ENCODE measurements at places on chromosomes 6 and 20.

DNA sequence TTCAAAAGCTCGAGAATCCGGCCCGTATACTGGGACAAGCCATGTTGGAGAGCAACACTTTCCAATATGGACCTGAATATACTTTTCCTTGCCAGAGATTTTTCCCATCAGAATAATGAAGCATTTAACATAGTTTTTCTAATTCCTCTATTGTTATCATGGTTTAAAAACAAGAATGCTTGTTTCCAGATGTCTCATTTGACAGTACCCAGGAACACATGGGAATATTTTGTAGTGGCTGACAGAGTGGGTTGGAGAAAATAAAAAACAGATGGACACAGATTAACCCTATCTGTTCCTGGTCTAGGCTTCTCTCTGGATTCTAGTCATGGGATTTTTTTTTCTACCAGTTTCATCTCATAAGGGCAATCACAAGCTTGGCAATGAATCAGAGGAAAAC is 164.8 kb upstream of the CEP162 start:
- DNase-seq: no peak

- DNase-seq: no peak
Observed at GRCh38 chr6:36683656-36684446, 5.3 kb downstream of the CDKN1A start.

- DNase-seq: peak; percentile 42
Observed at GRCh38 chr6:149443411-149444181, 41.2 kb downstream of the ZC3H12D start.

DNA sequence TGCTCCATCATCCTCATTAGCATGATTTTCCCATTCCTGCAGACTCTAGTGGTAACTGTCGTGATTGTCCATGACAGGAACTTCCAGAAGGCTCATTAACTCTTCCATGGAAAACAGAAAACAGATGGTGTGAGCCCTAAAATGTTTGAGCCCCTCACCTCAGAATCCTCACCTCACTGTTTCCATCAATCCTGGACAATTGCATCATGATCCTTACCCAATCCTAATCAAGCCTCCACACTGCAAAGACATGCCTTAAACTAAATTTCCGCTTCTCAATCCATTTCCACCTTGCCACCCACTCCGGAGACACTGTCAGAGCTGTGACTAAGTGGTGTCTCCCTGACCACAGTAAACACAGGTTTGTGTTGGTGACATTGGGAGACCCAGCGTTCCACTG is 311.0 kb upstream of the JARID2 start:
- no peak for DNase-seq

- no peak for DNase-seq
Observed at GRCh38 chr6:135866445-135867123, 15.1 kb downstream of the PDE7B start.

DNA sequence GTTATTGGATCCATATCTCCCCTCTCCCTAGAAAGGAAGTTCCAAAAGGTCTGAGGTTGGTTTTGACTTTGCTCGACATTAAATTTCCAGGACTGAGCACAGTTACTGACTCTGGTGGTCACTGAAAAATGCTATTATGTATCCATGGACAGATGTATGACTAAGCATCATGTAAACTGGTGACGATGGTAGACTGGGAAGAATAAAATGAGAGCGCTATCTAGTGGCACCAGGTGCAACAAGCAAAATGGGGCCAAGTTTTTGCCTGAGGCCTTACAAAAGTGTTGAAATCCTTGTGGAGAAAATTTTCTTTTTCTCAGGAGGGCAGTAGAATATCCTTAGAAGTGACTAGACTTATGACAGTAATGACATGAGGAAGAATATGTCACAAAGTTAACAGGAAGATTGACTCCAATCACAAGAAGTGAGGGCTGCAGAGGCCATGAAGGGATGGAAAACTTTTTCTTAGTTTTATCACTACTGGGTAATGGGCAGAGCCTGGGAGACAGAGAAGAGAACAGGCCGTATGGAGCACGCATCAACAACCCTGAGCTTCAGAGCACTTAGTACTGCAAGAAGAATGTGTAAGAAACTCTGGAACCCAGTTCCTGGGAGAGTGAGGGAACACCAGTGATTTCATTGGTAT is 88.9 kb upstream of the ELOVL5 start:
- DNase-seq: no peak

GRCh38 chr6:131173680-131174079 is 38.4 kb downstream of the AKAP7 start:
- DNase-seq: no peak

- DNase-seq: no peak
Observed at GRCh38 chr6:110425816-110426215, 10.4 kb upstream of the DDO start.

DNA sequence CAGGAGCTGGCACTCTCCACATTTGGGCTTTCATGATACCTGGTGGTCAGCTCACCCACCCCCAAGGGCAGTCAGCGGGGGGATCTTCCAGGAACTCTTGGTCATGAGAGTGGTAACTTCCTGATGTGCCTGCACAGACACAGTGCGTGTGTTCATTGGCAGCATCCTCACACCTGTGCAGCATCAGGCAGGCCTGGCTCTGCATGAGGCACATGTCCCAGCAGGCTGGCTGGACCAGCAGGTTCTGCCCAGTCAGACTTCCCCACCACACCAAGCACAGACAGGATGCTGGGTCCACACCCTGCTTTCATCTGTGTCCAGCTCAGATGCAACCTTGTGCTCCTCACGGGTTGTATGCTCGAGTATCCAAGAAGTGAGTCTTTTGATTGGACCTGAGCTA is 15.7 kb upstream of the UNC93A start:
- no peak for DNase-seq

DNA sequence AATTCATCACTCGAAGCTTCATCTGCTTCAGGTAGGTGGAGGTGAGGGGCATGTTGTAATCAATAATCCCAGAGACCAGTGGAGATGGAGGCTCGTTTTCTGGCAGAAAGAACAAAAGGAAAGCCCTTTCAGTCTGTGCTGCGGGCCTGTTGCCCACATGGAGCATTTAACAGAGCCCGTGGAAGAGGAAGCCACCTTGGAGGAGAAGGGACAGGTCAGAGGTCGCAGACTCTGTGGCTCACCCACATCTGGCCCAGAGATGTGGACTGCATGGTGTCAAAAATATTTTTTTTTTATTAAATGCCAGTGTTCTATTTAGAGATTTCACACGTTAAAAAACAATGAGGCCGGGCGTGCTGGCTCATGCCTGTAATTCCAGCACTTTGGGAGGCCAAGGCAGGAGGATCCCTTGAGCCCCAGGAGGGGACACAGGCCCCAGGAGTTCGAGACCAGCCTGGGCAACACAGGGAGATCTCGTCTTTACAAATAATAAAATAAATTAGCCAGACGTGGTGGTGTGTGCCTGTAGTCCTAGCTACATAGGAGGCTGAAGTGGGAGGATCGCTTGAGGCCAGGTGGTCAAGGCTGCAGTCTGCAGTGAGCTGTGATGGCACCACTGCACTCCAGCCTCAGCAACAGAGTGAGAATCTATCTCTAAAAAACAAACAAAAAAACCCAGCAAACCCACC is 73.6 kb downstream of the NOL4L start:
- DNase-seq: no peak

GRCh38 chr6:40788661-40789655 is 201.8 kb upstream of the LRFN2 start:
- peak; percentile 25 for DNase-seq

- no peak for DNase-seq
Observed at GRCh38 chr6:16243055-16243454, 4.7 kb downstream of the GMPR start.

DNA sequence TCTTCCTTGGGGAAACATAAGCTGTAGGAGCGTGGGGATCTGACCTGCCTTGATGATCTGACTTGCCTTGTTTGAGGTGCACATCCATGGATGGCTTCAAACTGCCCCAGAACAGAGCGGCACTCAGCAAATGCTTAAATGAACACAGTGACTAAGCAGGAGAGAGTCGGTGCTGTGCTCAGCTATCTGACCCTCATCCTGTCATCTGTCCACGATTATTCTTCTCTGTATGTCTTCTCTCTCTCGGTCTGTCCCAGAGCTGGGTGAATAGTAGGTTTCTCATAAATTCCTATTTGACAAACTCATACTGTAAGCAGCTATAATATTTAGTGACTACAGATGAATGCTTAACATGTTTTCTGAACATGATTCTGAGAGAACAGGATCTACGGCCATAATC is 37.3 kb downstream of the TRAM2 start:
- DNase-seq: no peak

- DNase-seq: no peak
Observed at GRCh38 chr6:168624540-168624939, 183.6 kb downstream of the SMOC2 start.

GRCh38 chr6:166955865-166956443 is 396 bp downstream of the RNASET2 start:
- DNase-seq: peak; percentile 35

DNA sequence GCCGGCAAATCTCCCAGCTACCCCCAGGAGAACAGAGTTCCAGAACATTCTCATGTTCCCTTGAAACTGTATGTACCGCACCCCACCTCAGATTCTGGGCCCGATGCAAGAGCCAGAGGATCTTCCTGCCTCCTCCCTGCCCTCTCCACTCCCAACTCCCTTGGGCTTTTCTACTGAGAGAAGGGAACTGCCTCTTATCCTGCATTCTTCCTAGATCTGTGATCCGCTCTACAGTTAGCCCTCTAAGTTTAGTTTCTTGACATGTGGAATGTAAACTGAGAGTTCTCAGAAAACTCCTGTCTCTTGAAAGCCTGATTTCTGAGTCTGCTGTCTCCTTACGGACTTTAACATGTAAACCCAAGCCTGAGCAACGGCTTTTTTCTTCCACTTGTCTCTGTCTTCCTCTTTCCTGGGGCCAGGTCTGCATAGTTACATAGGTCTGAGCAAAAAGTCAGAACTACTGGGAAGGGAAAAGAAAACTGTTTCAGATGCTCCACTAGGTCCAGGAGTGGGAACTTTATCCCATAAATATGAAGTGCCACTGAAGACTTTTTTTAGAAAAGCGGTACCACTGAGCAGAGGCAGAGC is 86.5 kb upstream of the TNFAIP3 start:
- DNase-seq: no peak

DNA sequence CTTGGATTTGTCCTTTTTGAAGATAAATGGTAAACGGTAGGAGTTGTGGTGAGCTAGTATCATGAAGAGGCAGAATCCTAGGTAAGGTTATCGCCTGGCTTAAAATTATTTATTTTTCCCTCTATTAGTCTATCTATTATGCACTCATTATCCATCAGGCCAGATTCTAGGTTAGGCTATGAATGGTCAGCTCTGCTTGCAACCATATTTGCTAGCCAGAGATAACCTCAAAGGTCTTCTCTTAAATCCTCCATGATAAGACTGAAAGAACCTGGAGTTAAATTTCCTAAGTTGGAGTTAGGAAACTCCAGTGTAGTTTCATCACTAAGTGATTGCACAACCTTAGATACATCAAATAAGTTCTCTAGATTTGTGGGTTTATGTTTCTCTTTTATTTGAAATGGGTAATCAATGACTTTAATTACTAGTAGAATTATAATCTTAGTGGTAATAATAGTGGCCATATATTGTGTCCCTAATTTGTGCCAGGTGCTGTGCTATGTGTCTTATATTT is 302.1 kb upstream of the RUNX2 start:
- no peak for DNase-seq

DNA sequence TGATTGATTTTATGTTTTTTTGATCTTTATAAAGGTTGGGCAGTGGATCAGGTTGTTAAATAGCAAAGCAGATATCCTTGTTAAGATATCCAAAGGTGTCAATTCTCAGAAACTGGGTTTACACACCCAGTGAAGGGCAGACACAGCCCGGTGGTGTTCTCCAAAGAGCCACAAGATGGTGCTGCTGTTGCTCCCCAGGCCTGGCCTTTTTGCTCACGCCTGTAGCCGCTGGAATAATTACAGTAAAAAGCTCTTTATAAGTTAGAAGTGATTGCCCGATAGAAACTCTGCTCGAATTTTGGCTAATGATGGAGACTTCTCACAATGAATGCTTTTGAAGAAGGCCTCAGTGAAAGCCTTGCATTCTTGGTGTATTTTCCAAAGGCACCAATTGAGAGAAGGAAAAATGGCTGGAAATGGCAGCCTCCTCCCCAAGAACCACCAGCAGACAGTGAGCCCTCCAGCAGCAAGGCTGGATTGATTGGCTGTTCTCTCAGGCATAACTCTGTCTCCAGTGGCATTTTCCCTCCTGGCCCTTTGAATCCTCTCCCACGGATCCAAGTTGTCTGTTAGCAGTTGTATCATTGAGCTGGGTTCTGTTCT is 120.5 kb upstream of the CHD6 start:
- DNase-seq: peak; percentile 46

GRCh38 chr20:46832555-46832954 is 62.1 kb upstream of the EYA2 start:
- DNase-seq: no peak

DNA sequence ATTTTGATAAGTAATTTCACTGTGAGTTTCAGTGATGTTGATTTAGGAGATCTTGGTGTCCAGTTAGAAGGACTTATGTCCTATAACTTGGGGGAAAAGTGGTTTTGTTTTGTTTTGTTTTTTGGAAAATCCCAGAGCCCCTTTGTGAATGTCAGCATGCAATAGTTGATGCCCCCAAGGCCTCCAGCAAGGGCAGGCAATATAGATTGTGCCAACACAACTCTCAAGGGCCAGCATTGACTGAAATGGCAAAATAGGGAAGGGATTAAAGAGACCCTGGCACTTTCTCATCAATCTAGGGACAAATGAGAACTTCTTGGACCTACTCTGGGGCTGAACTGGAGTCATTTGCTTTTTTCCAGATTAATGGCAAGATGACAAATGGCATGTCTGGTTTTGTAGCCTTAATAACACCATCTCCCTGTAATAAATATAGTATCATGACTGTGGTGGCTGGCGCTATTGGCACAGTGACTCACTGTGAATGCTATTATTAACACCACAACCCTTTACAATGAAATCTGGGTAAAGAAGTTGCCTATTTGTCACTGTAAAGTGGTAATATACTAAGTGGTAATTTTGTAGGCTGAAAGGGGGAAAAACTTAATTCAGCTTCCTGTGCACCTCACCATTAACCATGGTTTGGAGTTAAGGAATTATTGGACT is 51.8 kb downstream of the ABRACL start:
- DNase-seq: no peak

GRCh38 chr6:127483399-127484055 is 24.3 kb upstream of the KIAA0408 start:
- no peak for DNase-seq

GRCh38 chr20:37501940-37502339 is 19.1 kb upstream of the NNAT start:
- no peak for DNase-seq

GRCh38 chr6:127635091-127635490 is 58.1 kb downstream of the C6orf58 start:
- no peak for DNase-seq

- DNase-seq: no peak
Observed at GRCh38 chr6:167748046-167748445, 78.7 kb upstream of the AFDN start.
